ENCODE measurements at places on chromosomes 7 and 10.

- peak; percentile 91 for DNase-seq
These were observed 56.6 kb downstream of the PARD3 start for GRCh38 chr10:34758447-34758996.

GRCh38 chr10:123287594-123288247, 133.5 kb downstream of the BUB3 start:
- DNase-seq, result peak; percentile 17

DNA sequence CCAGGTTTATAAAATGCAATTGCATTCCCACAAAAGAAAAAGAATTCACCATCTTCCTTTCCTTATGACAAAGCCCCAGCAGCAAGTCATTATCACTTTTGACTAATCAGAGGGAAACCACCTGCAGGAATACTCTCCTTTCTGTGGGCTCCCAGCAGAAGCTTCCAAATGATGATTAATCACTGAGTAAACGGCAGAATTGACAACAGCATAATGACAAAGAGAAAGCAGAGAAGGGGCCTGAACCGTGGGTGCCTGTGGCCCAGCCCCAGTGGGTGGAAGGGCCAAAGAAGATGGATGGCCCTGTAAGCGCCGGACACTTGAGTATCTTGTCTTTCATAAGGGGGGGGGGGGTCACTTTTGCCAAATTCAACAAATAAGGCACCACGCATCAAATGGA, 152.4 kb upstream of the NRBF2 start:
- no peak for DNase-seq

DNA sequence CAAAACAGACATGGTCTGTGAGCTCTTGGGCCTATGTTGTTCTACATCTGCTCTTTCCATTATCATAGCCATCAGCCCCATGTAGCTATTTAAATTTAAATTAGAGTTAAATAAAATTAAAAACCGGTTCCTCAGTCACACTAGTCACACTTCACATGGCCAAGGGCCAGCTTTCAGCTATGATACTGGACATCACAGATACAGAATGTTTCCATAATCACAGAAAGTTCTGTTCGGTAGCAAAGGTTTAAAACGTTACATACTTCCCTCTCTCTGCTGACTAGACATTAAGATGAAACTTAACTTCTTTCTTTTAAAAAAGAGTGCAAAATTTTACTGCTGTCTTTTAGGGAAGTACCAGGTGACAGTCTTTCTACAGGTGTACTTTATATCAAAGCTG, 43.0 kb downstream of the SRPK2 start:
- no peak for DNase-seq

DNA sequence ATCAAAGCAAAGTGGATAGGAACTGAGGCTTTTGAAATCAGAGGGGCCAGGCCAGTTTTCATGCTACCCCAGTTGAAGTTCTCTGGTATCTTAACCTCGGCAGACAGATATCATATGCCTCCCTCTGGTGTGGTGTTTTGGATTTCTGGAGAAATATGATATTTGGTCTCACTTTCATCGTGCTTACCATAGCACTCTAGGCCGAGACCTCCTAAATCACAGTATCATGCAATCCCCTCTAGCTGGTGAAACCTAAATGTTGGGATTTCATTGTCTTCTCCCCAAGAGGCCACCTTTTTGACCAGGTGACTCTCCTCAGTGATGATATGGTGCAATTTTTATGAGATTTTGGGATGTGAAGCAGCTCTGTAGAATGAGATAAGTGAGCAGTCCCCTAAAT, 183.5 kb downstream of the CREB5 start:
- DNase-seq, result peak; percentile 23

DNA sequence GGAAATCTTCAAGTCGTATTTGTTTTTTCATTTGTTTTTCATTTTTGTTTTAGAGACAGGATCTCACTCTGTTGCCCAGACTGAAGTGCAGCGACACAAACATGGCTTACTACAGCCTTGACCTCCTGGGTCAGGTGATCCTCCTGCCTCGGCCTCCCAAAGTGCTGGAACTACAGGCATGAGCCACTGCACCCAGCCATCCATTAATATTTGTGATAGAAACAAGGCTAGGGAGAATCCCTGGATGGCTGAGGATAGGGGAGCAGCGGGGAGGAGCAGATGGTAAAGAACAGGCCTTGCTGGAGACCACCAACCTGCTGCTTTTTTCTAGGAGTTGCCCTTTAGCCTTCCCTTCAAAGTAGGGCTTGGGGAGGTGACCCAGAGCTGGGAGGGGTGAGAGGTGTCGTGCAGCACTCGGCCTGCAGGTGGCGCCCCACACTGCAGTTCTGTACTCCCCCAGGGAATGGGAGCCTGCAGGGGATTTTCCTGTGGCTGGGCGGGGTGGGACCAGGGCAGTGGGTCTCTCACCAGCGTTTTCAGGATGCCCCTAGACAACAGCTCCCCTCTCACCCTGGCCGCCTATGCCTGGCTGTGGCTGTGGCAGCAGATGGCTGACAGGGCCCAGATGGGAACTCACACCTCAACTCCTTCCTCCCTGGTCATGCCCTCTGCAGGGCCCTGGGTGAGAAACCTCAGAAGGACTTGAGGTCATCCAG, 12.6 kb upstream of the CDH23 start:
- peak; percentile 17 for DNase-seq

GRCh38 chr7:82578430-82578829, 134.9 kb upstream of the CACNA2D1 start:
- DNase-seq, result peak; percentile 11

DNA sequence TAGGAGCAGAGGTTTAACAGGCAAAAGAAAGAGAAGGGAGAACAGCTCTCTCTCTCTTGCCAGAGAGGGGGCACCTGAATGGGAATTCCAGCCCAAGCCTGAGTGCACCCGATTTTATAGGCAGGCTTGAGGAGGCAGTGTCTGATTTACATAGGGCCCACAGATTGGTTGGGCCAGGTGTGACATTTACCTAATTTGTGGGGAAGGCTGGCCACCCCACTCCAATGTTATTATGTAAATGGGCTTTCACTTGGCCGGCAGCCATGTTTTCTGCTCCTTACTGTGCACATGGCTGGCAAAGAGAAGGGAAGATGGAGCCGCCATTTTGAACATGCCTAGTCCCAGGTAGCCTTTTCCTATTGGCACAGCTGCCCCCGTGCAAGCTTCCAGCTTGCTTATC, 735.5 kb upstream of the AUTS2 start:
- no peak for DNase-seq

GRCh38 chr10:48557511-48558123, 47.3 kb downstream of the ARHGAP22 start:
- DNase-seq, result no peak

DNA sequence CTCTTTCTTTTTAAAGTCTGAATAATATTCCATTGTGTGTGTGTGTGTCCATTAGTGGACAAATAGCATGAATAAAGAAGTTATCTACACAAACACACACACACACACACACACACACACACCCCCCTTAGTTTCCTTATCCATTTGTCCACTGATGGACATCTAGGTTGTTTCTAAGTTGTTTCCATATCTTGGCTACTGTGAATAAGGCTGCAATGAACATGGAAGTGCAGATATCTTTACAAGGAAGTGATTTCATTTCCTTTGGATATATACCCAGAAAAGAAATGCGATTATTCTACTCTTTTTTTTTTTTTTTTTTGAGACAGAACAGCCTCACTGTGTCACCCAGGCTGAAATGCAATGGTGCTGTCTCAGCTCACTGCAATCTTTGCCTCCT, 113.5 kb downstream of the MBL2 start:
- DNase-seq, result no peak

- peak; percentile 55 for DNase-seq
These were observed 96.1 kb downstream of the PIP4K2A start for GRCh38 chr10:22618078-22618785.

DNA sequence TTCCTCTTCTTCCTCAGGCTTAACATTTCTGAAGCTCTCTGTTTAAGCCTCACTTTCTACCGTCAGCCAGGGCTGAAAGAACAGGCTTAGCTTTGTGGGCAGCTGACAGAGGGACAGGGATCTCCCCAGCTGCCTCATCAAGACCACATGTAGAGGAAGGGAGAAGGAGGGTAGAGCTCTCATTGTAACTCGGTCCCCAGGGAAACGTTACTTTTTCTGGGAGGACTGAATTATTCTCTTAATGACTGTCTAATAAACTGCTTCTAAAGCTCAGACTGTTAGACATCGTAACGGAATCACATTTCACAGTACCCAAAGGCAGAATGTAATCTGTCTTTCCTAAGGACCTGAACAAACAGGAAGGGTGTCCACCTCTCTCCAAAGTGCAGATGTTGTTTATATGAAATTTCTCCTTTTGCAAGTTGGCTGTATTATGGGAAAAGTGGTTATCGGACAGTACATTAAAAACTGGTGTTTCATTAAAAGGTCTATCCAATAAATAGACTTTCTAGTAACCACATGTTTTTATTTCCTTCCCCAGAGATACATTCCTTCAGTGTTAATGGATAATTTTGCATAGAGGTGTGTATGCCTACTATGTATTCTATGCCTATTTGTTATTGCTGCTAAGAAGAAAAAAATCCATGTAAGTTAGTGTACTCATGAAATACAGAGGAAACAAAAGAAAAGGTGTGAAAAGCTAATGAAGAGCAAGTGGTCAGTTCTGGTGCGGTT, 144.2 kb downstream of the CTTNBP2 start:
- no peak for DNase-seq

GRCh38 chr7:7709291-7709690, 9.1 kb downstream of the RPA3 start:
- no peak for DNase-seq

GRCh38 chr10:125141860-125142484, 18.4 kb downstream of the CTBP2 start:
- DNase-seq, result no peak

DNA sequence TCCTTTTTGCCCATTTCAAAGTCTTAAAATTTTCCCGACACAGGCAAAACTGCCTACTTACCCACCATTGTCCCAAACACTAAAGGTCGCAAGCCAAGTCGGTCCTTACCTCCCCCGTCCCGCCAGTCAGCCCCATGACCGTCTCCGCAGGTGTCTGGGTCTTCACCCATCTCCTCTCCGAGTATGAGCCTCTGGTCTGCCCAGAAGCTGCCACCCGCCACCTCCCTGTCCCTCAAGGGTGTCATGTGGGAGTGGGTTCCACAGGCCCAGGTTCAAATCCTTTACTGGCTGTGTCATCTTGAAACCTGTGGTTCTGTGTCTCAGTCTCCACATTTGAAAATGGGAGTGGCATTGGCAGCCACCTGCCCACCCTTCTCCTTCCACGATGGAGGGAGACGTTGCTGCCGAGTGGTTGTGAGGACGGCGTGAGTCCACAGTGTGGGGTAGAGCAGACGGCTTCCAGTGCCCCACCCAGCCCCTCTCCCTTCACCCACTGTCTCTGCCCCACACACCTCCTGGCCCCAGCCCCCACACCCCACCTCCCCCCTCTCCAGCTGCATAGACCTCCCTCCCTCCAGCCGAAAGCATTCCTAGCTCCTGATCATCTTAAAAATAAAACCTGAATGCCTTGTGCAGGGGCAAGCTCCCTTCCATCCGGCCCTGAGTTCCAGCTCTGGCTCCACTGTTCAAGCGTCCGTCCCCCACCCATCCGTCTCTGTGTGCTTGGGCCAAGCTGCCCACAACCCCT, 35.3 kb downstream of the FOXL3 start:
- no peak for DNase-seq

DNA sequence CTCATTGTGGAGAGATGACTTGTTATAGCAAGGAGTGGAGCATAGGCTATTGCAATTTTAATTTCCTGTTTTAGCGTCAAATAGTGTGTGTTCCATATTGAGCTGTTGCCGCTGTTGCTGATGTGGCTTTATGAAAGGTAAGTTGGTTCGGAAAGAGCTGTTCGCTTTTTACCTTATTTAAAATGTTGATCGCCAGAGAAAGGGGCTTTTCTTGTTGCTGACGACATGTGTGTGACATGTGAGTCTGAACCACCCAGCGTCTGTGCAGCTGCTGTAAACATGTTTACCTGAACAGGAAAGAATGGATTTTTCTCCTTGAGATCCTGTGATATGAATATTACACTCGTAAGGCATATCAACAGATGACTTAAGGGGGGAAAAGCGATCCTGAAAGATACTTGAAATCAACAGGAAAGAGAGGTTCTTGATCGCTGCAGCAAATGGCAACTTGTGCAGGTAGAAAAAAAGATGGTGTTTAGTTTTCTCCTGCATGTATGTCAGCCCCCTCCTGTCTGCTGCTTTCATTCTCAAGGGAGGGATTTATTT, 2.5 kb downstream of the ZEB1 start:
- DNase-seq, result peak; percentile 6

DNA sequence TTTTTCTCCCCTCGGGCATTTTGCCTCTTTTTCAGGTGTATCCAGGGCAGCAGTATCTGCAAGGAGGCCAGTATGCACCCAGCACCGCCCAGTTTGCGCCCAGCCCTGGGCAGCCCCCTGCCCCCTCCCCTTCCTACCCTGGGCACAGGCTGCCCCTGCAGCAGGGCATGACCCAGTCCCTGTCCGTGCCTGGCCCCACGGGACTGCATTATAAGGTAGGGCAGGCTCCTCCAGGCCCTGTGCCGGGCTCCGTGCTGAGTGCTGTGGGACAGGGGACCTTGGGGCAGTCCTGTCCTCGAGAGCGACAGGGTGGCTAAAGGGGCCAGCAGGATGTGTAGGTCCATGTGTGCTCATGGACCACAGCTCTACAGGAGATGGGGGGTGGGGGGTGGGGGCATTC, 10.6 kb downstream of the ZMIZ2 start:
- DNase-seq, result no peak

- peak; percentile 56 for DNase-seq
These were observed 43.3 kb upstream of the CNNM1 start for GRCh38 chr10:99285881-99286280.

- no peak for DNase-seq
These were observed 346.2 kb upstream of the AOAH start for GRCh38 chr7:37070471-37070870.

- DNase-seq, result no peak
These were observed 80.0 kb downstream of the COBL start for GRCh38 chr7:51236470-51237132.

GRCh38 chr10:72353965-72354355, 759 bp downstream of the DNAJB12 start:
- DNase-seq, result no peak

DNA sequence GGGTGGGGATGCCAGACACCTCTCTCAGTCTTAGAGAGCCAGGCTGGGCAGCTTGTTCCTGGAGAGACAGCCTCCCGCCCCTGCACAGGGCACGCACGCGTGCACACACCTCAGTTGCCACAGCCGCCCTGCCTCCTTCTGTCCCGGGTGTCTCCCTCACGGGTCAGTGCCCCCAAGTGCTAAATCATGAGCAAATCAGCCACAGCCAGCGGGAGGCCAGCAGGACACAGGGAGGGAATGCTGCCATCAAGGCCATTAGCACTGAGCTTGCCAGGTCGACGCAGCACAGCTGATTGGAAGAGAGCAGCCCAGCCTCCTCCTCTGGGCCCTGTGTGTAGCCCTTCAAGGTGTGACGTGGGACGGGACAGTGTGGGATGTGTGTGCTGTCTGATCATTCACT, 130.4 kb downstream of the CDH23 start:
- no peak for DNase-seq

- DNase-seq, result peak; percentile 81
These were observed 26.0 kb downstream of the LEP start for GRCh38 chr7:128266883-128267594.

DNA sequence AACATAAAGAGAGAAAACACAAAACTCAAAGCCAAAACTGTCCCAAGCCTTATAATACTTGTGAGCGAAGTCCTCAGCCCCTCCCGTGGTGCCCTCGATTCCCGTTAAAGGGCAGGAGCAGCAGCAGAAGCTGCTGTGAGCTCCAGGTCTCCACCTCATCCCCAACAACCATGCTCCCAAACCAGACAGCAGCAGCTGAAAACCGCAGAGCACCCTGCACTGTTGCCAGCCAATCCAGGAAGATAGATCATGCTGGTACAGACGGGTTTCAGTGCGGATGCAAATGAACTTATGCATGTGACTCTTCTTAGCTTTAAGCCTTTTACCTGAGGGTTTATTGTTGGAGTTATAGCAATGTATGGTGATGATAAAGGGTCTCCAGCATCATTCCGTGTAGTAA, 97.9 kb downstream of the DNAJB6 start:
- no peak for DNase-seq
